ENCODE measurements at places on chromosomes 11 and 22.

DNA sequence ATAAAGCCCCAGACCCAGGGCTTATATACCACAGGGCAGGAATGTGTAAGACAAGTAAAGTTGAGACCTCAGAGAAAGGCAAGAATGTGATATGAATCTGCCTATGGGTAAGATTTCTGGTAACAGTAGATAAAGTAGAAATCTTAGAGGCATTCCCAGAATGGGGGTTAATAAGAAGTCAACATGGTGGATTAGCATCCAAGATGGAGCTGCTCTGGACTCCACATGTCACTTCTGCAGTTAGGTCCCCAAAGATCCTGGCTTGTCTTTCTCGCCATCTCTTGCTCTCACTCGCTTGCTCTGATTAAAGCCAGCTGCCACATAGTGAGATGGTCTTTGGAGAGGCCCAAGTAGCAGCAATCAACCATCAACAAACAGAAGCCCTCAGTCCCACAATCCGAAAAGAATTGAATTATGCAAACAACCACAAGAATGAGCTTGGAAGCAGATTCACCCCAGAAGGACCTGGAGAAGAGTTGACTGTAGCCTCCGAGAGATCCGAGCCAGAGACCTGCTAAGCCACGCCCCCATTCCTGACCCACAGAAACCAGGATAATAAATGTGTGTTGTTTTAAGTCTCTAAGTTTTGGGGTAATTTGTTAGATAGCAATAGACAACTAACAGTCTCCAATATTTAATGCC lies 5.4 kb upstream of the C11orf86 start:
- no peak for DNase-seq

DNA sequence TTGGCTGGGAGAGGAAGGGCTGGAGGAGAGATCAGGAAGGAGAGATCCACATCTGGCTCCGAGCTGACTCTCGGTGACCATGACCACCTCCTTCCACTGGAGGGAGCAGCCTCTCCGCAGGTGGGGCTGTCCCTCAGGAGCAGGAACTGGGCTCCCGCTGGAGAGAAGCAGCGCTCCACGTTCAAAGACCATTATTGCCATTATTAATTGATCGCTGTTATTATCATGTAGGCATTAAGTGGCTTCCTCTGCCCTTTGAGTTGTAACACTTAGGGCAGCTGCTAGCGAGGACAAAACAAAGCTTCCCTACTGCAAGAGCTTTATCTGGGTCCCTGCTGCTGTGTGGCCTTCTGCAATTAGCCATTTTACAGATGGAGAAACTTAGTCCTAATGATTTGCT lies 251.9 kb downstream of the ST3GAL4 start:
- no peak for DNase-seq

DNA sequence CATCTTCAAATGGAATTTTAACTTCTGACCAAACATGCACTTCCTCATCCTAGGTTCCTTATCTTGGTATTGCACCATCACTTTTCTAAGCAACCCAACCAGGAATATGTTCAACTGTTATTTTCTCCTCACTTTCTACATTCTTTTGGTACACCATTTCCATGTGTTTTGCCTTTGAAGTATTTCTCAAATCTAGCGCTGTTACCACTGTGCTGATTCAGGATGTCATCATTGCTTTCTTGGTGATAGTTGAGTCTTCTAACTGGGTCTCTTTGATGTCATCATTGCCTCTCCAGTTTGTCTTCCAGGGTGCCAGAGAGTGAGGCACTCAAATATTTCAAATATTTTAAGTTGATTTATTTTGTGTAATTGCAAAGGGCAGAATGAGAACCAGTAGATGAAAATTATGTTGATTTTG lies 47.5 kb downstream of the HORMAD2 start:
- no peak for DNase-seq

GRCh38 chr11:77819921-77820564 lies 479 bp downstream of the RSF1 start:
- peak; percentile 48 for DNase-seq

DNA sequence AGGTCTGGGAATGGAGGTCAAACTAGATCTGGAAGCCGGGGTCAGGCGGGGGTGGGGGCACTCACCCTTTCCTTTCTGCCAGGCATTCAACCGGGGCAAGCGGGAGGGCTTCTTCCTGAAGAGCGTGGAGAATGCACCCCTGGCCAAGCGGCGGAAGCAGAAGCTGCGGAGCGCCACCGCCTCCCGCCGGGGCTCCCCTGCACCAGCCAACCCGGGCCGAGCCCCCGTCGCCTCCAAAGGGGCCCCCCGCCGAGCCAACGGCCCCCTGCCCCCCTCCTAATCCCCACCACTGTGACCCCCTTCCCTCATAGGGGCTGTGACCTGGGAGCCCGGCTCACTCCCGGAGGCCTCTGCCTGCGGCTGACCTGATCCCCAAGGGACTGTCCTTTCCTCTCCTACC lies 12.2 kb downstream of the RPS6KA4 start:
- DNase-seq = no peak

- no peak for DNase-seq
Observed at GRCh38 chr11:129620237-129621104, 195.2 kb upstream of the TMEM45B start.

DNA sequence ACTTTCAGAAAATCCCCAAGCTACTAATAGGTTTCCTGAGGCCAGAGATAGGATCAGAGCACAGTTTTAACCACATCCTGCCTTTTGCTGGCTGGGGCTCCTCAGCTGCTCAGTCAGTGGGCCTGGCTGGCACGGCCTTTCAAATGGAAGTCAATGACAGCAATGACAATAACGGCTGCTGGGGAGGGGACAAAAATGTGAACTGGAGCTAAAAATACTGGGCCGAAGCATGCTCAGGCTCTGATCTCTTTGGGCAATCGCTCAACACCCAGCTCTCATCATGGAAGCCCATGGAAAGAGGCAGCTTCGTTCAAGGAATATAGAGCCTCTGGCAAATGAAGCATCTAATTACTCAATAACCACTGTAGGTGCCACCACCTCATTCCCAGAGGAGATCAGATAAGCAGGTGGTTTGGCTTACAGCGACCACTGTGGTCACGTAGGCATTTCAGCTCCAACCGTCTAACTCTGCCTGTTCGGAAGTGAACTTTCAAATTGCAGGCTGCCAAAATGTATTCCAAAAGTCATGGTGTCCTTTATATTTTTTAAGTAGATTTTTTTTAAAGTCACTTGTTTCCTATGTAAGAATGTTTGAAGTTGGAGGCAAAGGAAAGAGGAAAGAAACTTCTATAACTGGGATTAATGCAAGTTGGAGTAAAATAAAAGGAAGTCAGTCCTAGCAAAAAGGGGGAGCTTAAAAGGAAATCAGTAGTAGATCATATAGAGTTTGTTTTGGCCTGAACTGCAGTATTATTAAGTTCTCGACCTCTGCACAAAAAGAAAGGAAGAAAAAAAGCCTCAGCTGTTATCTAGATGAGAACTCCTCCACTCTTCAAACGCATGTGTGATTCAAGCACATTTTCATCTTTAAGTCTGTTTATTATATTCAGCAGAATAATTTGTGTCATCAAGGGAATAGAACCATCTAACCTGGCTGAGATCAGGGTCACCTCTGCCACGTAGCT lies 14.1 kb downstream of the WT1 start:
- no peak for DNase-seq

DNA sequence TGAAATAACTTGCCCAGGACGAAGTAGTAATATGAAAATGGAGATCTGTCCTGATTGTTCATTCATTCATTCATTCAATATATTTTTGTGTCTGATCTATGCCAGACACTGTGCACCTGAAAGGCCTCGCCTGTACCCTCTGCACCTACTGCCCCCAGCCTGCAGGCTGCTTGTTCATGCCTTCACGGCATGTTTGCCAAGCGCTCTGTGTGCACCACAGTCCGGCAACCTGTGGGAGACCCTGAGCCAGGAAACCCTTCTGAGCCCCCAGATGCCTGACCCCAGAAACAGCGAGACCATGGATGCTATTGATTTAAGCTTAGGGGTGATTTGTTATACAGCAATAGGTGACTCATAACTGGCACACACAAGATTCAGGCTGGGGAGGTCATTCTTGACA lies 47.0 kb downstream of the RTL6 start:
- no peak for DNase-seq

GRCh38 chr11:120996973-120997372 lies 26.9 kb upstream of the TBCEL start:
- no peak for DNase-seq

DNA sequence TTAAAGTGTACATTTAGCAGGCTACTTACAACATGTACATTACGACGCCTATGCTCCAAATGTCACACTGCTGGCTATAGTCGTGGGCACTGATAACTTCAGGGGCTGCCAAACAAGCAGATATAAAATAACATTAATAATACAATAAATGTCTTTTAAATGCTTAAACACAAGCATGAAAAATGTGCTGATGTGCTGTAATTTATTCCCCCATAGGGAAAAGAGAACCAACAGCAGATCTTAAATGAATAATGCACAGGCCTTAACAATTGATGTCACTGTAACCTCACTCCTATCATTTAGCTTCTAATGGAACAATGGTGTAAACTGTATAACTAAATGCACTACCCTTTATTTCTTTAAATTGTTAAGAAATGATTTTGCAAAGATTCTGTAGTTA lies 153.4 kb downstream of the STK33 start:
- DNase-seq = no peak

DNA sequence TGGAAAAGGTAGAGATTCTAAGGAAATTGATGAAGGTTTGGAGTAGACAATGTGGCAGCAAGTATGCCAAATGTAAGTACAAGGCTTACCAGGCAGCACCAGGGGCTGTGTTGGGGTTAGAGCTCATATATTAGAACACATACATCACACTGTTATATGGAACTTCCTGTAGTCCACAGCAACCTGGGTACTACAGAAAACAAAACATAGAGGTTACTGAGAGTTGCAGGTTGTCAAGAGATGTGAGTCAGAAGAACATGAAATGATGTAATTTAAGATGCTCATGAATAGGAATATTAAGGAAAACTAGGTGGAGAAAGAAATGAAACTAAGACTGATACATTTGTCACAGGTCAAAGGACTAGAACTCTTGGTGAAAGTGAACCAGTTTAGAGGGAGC lies 22.0 kb downstream of the FAT3 start:
- DNase-seq = no peak

DNA sequence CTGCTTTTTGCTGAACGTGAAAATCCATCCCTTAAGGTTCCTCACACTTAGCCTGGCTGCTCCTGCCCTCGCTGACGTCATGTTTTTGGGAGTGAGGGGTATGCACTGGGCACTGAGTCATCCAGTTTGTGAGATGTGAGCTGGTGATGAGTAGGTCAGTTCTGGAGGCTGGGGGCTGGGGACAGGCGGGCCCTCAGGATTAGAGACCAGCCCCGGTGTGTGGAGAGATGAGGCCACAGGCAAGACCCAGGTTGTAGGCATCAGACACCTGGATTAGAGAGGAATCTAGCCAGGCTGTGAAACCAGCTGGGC lies 9.2 kb downstream of the KCNC1 start:
- no peak for DNase-seq

DNA sequence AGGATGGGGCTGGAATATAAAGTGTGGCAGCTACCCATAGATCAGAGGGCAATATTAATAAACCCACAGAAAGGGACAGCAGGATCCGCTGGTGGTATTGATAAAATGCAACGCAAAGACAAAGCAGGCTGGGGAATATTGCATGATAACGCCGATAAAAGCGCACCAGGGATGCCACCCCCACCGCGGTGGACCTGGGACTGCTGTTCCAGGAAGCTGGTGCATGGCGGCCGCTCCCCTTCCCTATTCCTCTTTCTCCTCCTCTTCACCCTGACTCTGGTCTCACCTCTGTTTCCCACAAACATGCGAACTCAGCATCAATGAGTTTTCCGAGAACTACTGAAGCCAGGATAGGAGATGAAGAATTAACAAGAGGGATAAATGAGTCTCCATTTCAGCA lies 20.2 kb downstream of the SPATA19 start:
- DNase-seq = no peak

GRCh38 chr11:69928121-69928520 lies 108.9 kb upstream of the FGF3 start:
- no peak for DNase-seq
